ENCODE measurements at places on chromosomes 11 and 22.

DNA sequence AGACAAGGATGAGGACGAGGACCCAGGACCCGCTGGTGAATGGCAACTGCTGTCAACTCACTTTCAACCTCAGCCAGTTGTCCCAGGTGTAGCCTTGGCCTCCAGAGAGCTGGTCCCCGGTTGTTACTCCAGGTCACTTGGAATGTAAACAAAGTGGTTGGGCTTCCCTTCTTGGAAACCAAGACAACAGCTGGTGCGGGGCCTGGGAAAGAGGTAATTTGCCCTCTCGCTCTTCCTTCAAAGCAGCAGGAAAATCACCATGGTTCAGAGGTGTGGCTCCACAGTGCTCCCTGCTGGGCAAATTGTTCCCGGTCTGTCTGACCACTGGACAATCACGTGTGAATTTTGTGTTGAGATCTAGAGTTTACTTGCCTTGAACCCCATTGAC lies 15.0 kb downstream of the SLC1A2 start:
- DNase-seq, result peak; percentile 53

DNA sequence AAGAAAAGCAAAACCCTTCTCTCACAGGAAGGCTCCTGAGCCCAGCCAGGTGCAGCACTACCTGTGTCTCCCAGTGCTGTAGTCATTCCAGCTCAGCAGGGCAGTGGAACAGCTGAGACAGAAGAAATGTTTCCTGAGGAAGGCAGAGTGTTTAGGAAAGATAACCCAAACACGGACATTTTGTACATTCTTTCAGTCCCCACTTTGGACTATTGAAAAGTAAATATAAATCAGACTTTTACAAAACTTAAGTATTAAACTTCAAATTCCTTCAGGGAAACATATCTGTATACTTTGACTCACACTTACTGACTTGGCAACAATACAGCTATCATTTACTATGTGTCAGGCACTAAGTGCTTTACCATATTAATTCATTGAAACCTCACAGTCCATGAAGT lies 40.4 kb downstream of the RRAS2 start:
- DNase-seq, result no peak

- DNase-seq, result peak; percentile 92
Observed at GRCh38 chr22:37804881-37805809, 2.6 kb upstream of the GCAT start.

- DNase-seq, result no peak
Observed at GRCh38 chr11:58980159-58980843, 41.0 kb downstream of the GLYATL1 start.

DNA sequence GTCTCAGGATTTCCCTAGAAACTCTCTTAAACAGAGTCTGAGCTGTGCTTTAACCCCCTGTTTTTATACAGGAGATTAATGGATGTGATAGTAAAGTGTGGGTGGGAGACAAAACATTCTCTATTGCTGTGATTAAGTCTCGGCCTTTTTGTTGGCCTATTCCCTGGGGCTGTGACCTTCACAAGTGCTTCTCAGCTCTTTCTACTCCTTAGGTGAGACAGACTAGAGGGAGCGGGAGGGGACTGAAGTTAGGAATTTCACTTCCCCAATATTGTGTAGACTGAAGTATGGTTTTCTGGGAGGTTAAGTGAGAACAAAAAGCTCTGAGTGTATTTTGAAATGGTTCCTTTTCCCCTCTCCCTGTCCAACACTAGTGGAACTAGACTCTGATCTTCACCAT lies 29.8 kb upstream of the OR8B8 start:
- DNase-seq, result no peak

GRCh38 chr11:29481738-29482137 lies 535.1 kb downstream of the KCNA4 start:
- DNase-seq, result no peak
